ENCODE measurements at places on chromosomes 7 and 10.
A peak's percentile ranks its signal among the peaks of the same experiment; 100 is the strongest.

DNA sequence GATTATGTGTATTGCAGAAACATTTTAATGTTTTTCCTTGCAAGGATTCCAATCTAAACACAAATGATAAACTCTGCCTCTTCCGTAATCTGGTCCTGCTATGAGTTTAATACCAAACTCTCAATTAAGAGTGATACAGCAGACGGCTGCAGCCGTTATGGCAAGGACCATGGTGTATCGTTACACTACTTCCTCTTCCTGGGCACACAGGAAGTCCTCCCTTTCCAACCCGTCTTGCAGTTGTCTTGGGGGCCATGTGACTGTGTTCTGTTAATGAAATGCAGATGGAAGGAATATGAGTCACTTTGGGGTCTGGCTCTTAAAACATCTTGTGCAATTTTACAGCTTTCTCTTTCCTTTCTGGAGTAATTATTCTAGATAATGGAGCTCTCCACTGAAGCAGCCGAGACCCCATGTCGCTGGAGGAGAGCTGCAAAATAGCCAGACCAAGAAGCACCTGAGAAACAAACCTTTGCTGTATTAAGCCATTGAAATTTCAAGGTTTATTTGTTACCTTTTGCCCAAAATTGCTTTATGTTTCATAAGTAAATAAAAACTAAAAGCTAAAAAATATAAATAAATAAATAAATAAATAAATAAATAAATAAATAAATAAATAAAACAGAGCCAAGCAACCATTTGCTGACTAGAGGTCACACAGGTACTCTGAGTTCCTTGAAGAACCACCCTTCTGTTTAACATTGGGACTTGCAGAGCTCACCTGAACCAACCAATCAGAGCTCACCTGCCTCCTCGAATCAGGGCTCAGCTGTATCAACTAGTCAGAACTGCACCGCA, 74.7 kb downstream of the FRMPD2 start:
- DNase-seq, result peak; percentile 54

DNA sequence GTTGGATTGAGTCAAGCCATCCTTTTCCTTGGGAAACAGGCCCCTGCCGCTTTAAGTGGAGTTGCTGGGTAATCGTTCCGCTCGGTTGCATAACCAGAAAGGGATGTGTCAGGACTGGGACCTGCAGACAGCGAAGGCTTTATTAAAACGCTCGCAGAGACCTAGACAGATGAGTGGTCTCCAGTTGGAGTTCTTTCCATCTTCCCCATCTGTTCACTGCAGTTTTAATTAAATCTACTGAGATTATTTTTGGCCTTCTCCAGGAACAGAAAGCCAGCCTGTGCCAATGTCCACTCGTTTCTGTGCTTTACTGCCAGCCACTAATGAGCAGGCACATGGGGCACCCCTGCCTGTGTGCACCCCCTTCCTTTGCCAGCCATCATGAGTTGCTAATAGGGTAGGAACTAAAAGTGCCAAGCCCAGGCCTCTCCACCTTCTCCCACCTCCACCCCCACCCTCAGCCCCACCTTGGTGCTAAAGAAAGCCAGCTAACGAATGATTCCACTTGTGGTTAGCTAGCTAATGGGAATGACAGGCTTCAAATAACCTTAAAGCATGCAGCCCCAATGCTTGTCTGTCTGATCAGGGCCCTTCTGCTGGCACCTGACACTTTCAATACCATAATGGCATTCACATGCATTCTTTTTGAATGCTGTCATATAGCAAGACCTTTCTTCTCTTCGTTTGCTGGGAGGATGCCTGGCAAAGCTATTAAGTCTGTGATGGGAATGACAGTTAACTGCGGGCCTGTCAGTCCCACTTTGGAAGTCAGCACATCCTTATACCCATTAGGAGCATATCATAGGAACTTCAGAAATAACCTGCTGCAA, 556.8 kb upstream of the GALNT17 start:
- no peak for DNase-seq

DNA sequence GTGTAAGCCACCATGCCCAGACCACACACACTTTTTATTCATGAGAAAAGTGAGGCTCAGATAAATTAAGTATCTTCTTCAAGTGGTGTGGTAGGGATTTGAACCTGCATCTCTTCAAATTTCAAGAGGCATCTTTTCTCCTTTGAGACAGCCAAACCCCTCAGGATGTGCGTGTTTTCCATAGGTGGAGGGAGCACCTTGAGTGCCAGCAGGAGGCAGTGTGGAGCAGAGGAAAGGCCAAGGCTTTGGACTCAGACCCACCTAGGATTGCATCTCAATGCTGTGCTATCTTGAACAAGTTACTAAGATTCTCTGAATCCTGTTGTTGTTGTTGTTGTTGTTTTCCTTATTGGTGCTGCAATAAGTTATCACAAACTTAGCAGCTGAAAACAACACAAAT, 40.2 kb upstream of the MYL10 start:
- no peak for DNase-seq

DNA sequence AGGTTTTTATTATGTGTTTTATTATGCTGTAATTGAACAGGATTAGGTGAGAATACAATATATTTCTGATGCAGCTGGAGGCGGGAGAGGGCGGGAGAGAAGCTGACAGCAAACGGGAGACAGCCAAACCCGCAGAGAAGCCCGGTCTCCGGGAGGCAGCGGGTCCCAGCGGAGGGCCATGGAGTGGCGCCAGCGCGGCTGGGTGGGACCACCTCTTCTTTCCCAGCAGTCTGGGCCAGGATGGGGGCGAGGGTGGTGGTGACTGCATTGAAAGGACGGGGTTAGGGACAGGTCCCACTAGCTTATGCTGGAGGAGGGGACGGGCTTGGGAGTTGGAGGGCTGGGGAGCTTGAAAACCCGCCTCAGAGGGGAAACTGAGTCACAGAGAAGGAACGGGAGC, 14.5 kb upstream of the KAZALD1 start:
- DNase-seq, result no peak

- no peak for DNase-seq
Measured at GRCh38 chr10:77844713-77845445, 81.7 kb downstream of the DLG5 start.

DNA sequence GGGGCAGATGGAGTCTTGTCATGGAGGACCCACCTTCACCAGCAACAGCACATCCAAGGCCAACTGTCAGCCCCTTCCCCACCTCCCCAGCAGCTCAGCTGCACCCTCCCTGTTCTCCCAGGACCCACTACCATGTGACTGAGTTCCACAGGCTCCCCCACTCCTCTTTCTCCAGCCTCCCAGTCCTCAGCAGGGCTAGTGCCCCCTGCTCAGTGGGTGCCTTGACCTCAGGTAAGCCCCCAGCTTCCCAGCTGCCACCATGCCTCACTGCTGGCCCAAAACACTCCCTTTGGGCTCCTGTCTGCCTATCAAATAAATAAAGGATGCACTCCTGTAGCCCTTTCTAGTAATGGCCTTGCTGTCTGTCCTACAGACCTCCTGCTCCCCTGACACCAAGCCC, 174.4 kb downstream of the SLIT1 start:
- no peak for DNase-seq

GRCh38 chr7:132276234-132276630, 300.0 kb downstream of the PLXNA4 start:
- DNase-seq, result no peak

GRCh38 chr7:80711531-80711930, 73.1 kb downstream of the CD36 start:
- DNase-seq, result peak; percentile 56

DNA sequence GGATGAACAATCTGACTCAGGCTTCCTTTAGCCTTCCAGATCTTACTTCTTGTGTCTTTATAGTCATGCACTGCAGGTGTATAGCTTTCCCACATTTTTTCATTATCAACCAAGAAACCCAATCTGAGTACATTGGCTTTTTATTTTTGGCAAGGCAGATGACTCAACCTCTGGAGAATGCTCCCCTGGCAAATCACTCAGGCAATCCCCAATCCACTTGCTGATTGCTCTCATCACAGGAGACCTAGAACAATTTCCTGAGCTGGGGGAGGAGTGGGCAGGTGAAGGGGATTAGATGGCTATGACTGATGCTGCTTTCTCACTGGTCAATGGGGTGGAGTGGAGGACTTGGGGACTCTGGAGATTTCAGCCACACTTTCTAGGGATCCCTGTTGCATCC, 134.4 kb downstream of the SLC16A9 start:
- no peak for DNase-seq

DNA sequence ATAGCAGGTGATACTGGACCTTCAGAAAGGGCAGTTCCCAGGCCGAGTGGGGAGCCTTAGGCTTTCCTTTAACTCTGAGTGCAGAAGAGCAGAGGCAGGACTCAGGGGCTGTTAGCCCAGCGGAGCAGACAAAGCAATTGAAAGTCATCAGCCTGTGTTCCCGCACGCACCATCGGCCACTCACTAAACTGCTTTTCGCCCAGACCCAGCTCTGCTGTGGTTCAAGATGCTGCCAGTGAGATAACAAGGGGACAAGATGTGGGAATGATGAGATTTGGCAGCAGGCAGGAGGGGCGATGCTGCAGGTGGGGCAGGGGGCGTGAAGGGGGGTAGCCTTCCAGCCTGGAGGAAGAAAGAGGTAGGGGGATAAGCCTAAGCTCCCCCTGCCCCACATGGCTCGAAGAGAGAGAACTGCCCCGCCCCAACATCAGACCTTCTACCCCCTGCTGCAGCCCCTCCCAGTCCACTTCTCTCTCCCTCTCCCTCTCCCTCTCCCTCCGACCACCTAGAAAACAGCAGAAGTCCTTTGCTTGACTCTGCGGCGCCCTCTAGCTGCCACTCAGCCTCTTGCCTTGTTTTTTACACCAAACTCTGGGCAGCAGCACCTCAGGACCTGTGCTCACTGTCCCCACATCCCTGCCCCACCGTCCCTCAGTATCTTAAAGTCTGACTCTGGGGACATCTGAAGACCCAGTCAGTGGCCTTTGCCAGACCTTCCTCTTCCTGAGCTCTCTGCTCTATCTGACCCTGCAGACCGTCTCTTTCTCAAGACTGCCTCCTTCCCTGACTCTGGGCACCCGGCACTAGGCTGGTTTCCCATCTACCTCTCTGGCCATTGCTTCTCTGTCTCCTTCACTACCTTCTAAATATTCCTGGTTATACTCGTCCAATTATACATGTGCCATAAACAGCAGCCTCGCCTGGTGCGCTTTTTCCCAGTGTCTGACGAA, 110.5 kb downstream of the C10orf105 start:
- DNase-seq, result peak; percentile 16

DNA sequence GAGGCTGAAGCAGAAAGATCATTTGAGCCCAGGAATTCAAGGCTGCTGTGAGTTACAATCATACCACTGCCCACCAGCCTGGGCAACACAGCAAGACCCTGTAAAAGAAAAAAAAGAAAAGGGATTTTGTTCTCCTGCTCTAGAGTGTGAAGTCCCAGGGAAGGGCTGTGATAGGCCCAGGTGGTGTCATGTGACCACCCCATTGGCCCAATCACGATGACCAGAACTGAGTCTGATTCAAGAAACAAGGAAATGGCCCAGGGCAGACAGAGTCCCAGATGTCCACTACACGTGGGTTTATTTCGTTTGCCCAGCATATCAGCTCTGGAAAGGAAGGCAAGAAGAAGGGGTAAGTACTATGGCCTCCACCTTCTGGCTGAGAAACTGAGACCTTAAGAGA, 81.3 kb upstream of the CUX1 start:
- DNase-seq, result no peak

- DNase-seq, result no peak
Measured at GRCh38 chr10:71638822-71639719, 80.5 kb downstream of the C10orf105 start.

GRCh38 chr7:149686011-149686410, 87.4 kb downstream of the ZNF467 start:
- DNase-seq, result no peak

DNA sequence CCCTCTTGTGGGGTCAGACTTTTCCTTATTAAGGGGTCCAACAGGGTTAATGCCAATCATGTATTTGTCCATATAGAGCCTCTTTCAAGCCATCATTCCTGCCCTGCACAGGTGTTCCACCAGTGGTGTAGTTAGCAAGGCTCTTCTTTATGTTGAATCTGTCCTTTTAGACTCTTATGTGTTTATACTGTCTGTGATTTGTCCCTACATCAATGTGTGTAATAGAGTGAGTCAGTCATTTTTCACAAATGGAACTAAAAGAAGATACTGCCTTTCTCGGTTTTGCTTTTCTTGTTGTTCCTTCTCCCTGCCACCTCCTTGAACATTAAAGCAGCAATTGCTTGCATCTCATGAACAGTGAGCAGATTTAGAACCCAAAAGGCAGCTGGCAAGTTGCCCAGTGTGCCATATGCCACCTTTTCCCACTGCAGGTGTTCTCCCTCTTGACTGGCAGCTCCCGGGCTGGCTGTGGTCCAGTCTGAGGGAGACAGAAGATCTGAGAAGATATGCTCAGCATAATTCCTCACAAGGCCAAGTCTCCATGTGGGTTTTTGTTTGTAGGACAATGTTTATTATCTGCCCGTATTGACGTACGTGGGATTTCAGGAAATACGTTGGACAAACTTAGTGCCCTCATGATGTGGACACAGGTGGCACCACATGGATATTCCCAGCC, 154.1 kb downstream of the LHFPL3 start:
- DNase-seq, result no peak

DNA sequence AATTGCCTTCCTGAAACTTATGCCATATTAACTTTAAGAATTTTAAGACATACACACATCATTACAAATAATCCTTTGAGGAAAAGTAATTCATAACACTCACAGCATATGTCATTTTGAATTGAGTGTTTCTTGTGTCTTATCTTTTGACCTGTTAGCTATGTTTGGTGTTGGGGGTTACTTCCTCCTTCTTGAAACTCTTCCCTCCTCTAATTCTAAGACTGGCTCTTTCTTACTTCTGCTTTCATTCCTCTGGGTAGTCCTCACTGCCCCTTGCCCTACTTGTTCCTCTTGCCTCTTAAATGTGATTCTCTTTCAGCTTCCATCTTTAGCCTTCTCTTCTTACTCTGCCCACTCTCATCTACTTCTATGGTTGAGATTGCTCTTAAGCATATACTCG, 28.3 kb upstream of the PIP4K2A start:
- no peak for DNase-seq

- DNase-seq, result no peak
Measured at GRCh38 chr10:81847675-81848074, 27.3 kb upstream of the NRG3 start.

DNA sequence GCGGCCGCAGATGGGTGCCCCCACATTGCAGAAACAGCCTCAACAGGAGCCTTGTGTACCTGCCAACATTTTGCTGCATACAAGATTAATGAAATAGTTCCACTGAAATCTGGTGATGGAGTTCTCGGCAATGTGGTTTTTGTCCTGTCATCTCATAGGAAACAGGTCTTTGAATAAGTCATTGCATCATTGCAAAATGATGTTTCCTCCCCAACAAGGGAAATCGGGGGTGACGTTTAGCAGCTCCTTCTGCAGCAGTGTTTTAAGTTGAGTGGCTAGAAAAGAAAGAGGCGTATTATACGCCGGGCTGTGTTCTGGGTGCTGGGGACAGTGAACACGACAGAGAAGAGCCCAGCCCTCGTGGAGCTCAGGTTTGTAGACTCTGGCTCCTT, 177.0 kb downstream of the PRKAG2 start:
- peak; percentile 53 for DNase-seq

GRCh38 chr10:69696073-69696731, 66.2 kb downstream of the FAM241B start:
- DNase-seq, result peak; percentile 34

Measured in skeletal muscle cell (primary cell).